ENCODE measurements at places on chromosomes 3 and 15. TPM values are rescaled to one million over a fixed set of nuclear protein-coding genes. Genes with fewer than 3 reads are reported as not detected.

Gene CLRN1
- not detected for total RNA-seq

Gene SYNPR
- total RNA-seq: not detected

DNA sequence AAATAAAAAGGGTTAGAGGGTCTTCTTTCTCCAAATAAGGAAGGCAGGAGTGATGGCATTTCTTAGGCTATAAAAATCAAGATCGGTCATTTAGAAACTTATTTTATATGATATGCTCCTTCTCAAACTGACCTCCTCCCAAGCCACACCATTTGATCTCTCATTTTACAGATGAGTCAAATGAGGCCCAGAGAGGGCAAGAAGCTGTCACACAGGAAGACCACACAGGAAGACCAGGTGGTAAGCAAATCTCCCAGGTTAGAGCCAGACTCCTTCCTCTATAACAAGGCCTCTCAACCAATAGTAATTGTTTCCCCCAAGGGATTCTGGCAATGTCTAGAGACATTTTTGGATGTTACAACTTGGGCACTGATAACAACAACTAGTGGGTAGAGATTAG is 13.8 kb downstream of the TLE3 start:
- no peak for DNase-seq

GRCh38 chr3:97954228-97954827 is 17.9 kb downstream of the RIOX2 start:
- DNase-seq: no peak

- no peak for DNase-seq
Observed at GRCh38 chr15:97959724-97960363, 659 bp upstream of the ARRDC4 start.

DNA sequence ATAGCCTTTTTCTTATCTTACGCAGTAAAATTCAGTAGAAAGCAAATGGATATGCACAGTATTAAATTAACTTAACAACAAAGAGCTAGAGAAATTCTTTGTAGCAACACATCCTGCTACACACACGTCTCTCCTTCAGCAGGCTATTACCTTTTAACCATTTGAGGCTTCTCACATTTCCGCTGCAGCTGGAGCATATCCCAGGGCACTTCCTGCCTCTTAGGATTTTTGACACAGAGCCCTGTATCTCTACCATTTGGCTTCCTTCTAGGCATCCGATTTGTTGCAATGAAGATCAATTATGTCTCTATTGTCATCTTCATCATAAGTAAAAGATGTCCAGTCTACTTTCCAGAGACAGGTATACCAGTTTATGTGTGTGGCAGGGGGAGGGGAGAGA is 292.4 kb upstream of the CBLB start:
- no peak for DNase-seq

- DNase-seq: no peak
Observed at GRCh38 chr3:32184187-32184730, 54.2 kb upstream of the CMTM8 start.

GRCh38 chr15:59995568-59996297 is 8.4 kb upstream of the FOXB1 start:
- no peak for DNase-seq

GRCh38 chr3:57168151-57168550 is 3.0 kb upstream of the IL17RD start:
- no peak for DNase-seq

GRCh38 chr3:118818386-118818785 is 216.3 kb downstream of the IGSF11 start:
- no peak for DNase-seq

DNA sequence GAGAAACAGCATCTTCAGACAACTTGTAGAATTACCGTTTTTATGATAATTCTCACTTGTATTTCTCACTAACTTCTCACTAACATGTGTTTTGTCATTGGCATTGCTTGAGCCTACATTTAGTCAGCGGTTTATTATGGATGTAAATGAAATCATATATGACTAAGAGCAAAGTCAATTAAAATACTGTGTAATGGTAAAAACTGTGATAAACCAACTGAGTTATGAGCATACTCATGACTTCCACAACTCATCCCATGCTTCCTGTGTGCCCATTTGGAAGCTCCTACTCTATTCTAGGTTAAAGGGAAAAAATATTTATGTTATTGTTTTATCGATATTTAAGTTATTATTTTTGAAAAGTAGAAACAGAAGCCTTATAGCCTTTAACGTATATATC is 12.8 kb downstream of the PXK start:
- DNase-seq: no peak

GRCh38 chr3:23203708-23204330 is 692 bp downstream of the UBE2E2 start:
- DNase-seq: peak; percentile 8

- no peak for DNase-seq
Observed at GRCh38 chr3:157493627-157494550, 9.3 kb downstream of the VEPH1 start.

Data from activated CD4-positive, alpha-beta T cell treated with anti-CD3 and anti-CD28 coated beads, Interleukin-2, amount 10 ng/mL, durations not matched to agents 7 days and 5 days (primary cell).